ENCODE measurements at places on chromosomes 5 and 9.
A peak's percentile ranks its signal among the peaks of the same experiment; 100 is the strongest.

GRCh38 chr5:43515678-43516048 lies 715 bp upstream of the C5orf34 start:
- peak; percentile 8 for DNase-seq

- no peak for DNase-seq
Measured at GRCh38 chr5:134423376-134423775, 11.7 kb upstream of the CDKN2AIPNL start.

DNA sequence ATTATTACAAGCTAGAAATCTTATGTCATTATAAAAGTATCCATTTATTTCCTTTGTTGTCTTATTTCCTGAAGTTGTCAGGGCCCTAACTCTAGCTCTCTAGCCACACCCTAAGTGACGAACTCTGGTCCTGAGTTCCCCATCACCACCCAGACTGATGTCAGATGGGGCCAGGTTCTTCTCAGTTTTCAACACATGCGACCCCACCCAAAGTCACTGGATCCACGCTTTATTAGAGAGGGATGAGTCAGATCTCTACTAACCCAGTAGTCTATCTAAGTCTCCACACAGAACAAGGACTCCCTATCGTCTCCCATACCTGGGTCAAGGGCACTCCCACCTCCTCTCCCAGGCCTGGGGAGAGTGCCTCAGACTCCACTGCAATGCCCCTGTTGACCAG lies 6.8 kb upstream of the FEM1C start:
- DNase-seq: no peak

DNA sequence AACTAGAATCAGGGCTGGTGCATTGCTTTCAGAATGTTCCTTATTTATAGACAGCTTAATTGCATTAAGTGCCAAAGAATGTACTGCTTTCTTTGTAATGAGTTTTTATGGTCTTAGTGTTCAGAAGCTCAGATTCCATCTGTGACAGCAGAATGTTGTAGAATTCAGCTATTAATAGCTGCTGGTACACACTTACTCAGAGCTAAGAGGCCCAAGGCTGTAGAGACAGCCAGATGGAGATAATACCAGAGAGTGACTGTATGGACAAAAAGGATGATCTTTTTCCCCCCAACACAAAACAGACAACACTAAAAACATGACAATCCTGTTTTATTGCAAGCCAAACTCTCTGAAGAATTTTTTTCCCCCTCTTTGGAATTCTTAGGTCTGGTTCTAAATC lies 50.2 kb downstream of the PPP2R2B start:
- no peak for DNase-seq

DNA sequence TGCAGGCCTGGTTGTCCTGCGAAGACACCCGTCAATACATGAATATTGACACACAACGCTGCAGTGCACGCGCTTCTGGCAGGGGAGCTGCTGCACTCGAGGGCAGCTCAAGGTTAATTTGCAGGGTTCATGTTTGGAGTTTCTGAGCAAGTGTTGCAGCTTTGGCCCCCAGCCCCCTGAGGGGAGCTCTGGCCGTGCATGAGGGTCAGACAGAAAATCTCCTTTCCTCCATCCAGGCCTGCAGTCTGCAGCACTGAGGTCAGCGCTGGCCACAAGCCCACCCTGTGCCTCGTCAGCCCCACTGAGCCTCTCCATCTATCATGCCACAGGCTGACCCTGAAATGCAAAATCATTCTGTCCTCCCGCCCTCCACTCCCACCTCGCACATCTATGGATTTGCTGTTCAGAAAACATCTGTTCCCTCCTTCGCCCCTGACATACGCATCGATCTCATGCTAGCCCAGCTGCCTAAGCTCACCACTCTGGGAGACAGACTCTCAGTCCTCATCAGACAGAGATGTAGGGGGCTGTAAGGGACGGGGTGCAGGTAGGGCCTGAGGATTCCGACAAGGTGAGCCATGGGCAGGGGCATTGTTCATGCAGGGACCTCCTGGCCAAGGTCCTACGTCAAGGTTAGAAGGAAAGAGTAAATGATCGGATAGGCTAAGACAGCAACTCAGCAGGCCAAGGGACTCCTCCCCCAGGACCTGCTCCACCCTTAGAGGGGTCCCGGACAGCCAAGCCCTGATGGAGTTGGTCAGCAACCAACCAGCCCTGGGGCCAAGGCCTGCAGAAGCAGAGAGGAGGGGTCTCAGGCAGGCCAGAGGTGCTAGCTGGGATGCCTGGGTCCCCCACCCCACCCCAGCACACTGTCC lies 125.1 kb downstream of the KCNIP1 start:
- DNase-seq: no peak

GRCh38 chr9:3490957-3491356 lies 34.8 kb downstream of the RFX3 start:
- no peak for DNase-seq

GRCh38 chr5:134133188-134133994 lies 18.9 kb downstream of the TCF7 start:
- no peak for DNase-seq

DNA sequence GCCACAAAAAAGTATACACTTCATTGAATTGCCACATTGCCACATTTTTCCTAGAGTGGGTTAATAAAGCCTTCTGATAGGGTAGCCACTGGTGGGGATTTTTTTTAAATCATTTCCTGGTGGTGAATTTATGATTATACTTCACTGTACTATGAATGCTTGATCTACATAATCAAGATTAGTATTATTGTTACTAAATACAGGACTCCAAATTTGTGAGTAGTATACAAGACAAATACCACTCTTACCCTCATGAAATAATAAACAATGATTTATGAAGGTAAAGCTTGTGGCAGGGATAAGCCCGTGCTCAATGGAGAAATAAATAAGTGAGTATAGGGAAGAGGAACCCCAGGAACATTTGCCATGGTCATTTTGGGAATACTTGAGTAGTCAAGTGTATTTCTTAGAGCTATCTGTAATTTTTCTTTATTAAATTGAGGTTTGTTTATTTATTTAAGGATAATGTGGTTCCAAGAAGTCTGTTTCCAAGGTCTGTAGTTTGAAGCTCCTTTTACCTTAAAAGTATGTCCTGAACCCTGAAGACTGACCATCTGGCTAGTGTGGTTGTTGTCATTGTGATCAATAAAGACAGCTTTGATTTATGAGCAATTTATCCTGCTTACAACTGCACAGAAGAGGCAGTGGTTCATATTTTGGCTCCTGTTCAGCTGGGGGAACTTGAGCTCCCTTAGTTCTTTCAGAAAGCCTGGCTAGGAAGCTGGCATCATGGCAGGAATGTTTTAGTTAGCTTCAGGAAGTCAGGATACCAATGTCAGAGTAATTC lies 118.6 kb downstream of the ZSWIM6 start:
- DNase-seq: no peak

DNA sequence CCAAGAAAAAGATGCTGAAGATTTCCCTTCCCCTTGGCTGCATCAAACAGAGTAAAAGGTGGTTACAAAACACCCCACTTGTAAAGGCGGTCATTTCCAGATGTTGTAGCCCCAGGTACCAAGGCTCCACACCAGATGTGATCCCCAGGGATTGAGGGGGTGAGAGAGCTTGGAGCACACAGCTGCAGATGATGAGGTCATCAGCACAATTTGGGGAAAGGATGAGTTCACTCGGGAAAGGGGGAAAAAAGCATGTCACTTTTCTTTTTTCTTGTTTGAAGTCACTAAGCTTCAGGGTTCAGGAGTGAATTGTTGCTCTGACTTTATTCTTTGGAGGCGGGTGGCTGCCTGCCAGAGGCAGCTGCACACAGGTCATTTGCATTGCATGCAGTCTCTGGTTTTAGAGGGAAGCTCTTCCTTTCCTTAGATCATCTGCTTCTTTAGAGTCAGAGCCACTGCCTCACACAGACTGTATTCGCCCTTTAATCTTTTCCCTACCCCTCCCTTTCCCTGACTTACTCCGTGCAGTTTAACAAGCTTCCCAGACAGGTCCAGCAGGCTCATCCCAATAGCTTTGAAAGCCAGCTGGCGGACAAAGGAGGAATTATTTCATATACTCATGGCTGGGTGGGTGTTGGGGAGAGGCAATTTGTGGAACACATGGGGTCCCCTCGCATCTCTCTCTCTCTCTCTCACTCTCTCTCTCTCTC lies 409.3 kb upstream of the SLC24A2 start:
- no peak for DNase-seq

All from cardiac muscle cell (in vitro differentiated cells and primary cell).